Left ventricle myocardium inferior (tissue), 1 donor: ENCODE measurements at places on chromosomes 13 and 19.

DNA sequence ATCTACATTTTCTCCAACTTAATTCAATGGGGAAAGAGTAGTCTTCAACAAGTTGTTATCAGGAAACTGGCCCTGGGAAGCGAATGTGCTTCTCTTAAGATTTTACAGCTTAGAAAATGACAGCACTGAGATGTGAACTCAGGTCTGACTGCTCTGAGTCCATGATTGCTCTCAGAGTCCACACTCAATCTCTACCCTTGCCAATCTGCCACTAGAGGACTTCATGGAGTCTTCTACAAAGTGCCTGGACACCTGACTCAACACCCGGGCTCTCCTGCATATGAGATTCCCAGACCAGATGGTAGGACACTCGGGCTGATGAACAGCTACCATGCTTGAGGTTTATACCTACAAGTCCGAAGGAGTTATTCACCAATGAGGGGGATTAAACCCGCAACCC is 74.8 kb downstream of the ABCC4 start:
- no peak for DNase-seq

- DNase-seq: no peak
These were observed 7.6 kb upstream of the NALCN start for GRCh38 chr13:101423872-101424271.

GRCh38 chr13:43473437-43473836 is 313.3 kb downstream of the ENOX1 start:
- DNase-seq: no peak

GRCh38 chr13:38008636-38009035 is 139.1 kb upstream of the TRPC4 start:
- DNase-seq: no peak

GRCh38 chr13:47215736-47216135 is 318.9 kb upstream of the HTR2A start:
- no peak for DNase-seq

GRCh38 chr19:9885077-9885552 is 50.0 kb downstream of the PIN1 start:
- peak; percentile 41 for DNase-seq

DNA sequence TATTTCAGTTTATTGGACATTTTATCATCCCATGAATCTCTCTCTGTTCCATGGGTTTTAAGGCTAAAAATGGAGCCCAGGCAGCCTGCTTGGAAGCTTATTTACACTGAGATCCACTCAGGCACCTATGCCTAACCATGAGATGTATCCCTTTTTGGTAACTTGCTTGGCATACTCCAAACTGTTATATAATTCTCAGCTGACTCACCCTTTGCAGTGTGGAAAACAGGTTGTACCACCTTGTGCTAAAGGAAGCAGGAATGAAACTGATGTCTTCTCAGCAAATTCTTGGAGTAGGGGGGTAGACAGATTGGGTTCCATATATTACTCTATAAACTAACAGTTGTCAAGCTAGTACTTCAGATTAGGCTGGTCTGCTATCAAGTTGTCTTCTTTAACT is 483.6 kb downstream of the KLF5 start:
- DNase-seq: no peak

DNA sequence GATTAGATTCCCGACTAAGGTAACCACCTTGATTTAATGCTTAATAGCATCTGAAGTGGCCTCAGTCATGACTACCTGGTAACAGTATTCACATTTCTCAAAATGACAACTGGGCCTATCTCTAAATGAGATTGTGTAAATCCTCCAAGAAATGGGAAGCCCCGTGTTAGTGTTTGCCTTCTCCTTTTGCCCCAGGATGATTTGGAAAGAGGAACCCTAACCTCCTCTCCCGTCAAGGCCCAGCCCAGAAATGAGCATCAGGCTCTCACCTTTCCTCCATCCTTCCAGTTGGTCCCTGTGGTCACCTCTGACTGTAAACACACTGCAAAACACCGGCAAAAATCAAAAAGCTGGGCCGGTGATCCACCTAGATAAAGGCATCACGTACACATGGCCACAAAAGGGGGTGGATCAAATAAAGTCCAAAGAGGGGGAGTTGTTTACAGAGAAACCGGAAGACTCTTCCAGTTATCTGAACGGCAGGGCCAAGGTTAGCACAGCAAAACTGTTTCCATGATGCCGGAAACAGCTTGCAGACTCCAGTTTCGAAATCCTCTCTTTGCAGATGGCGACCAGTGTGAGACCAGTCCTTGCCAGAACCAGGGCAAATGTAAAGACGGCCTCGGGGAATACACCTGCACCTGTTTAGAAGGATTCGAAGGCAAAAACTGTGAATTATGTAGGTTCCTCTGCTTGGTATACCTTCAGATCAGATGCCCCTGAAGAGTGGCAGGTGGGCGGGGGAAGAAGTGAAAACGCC is 16.4 kb downstream of the F10 start:
- no peak for DNase-seq

DNA sequence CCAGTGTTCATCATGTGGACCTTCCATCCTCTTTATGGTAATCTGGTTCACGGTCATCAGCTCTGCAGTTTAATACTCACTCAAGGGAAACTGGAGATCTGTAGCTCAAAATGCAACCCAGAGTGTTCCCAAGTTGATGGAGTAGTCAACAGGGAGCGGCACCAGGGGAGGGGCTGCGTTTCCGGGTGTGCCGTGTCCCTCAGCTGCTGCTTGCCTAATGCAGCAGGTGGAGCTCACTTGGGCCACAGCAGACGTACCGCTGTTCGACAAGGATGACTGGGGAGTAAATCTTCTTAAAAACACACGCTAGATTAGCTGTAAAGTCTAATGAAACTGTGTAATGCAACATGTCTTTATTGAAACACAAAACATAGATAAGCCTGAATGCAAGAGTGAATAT is 81.1 kb downstream of the TNFSF13B start:
- DNase-seq: no peak

DNA sequence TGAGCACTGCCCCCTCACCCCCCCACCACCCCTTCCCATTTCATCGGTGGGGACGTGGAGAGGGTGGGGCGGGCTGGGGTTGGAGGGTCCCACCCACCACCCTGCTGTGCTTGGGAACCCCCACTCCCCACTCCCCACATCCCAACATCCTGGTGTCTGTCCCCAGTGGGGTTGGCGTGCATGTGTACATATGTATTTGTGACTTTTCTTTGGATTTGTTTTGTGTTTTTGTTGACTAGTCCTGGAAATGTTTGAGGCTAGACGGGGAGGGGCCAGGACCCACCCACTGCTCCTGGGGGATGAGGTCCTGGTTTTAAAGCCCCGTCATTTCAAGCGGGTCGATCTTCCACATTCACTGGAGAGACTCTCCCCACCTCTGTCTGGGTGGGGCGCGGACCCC is 3.0 kb upstream of the TEKTIP1 start:
- DNase-seq: no peak

DNA sequence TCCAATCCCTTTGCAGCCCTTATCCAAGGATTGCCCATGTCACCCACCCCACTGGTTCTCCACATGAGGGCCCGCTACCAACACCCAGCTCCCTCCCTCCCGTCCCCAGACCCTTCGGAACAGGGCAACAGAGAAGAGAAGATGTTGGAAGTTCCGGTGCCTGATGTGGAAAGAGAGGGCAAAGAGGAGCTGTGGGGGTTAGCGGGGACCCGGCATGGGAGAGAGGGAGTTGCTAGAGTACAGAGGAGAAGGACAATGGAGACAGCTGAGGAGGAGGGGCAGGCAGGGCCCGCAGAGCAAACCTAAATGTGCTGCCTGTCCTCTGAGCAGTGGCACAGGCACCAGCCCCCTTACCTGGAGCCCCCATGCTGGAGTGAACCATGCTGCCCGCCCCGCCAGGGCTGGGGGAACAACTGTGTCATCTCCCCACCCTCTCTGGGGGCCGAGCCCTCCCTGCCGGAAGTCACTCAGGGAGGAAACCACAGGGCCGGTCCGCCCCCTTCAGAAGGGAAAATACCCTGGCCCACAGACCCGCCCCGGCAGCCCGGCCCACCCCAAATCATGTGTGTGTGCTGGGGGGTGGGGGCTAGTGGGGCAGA is at the start of gene POU2F2:
TSS of gene POU2F2 (minus strand) at position 417 of the 599 bp plus-strand sequence. CDS start at position 382, 35 bp downstream.
- peak; percentile 39 for DNase-seq

- DNase-seq: no peak
These were observed 34.4 kb upstream of the GATAD2A start for GRCh38 chr19:19371059-19371458.

DNA sequence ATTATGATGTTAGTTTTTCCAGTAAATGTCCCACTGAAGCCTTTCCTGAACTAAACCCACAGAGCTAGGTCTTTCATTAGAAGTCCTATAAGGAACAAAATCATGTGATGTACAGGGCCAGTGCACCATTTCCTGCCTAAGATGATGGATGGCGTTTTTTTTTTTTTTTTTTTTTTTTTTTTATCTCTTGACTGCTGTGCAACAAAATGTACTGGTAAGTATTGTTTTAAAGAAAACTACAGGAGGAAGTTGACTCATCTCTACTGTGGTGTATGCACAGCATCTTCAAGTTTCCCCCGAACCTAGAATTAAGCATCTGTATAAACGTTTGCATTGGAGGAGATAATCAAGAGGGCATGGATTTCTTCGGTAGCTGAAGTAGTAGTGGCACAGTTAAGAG is 197.5 kb downstream of the NBEA start:
- DNase-seq: no peak

DNA sequence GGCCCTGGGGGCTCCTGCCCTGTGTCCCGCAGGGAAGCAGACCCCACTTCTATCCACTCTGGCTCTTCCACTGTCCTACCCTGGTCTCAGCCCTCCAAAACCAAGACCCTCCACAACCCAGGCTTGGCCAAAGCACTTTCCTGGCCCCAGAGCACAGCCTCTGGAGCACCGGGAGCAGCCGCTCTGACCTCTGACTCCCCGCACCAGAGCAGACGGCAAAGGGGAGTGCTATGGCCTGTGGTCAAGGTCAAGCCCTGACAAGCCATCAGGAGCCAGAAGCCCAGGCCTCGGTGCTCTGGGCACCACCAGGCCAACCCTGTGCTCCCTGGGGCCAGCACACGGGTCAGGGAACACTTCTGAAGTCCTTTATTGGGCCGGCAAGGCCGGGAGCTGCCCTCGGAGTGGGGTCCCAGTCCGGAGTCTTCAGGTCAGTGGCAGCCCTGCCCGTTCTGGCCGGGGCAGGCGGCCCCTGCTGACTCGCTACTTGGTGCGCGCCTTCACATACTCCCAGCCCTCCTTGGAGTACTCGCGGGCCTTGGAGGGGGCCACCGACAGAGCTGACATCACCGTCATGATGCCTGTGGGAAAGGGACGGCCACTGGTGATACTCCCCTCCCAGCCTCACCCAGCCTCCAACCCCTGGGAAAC is 2.1 kb downstream of the MICOS13 start:
- no peak for DNase-seq

GRCh38 chr19:39356647-39357046 is 14.4 kb downstream of the SAMD4B start:
- DNase-seq: no peak

DNA sequence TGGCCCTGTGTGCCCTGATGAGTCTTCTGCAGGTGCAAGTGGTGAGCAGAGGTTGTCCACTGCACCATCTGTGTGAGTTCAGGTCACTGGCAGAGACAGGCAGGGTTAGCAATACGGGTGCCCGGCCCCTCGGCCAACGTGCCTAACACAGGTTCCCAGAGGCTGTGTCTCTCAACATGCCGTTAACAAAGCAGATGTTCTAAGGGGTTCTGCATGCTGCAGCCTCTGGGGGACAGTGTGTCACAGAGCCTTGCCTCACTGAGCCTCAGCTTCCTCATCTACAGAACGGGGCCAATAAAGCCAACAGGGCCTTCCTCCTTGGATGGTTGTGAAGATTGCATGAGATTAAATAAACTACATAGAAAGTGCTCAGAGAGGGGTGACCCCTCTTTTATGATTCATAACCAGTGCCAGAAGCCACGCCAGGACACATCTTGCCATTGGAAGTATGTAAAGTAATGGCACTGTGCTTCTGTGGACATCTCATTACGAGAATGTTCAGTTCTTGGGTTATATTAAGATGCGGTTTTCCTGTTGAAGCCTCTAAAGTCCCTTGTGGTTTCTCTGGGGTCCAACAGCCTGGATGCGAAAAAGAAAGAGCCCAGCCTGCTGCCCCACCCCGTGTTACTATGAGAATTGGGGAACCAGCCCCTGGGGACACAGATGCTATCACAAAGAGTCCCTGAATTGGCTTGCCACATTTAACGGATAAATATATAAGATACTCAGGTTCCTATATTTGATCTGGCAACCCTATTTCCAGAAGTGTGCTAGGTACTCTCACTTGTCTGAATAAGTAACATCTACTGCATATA is 11.2 kb upstream of the ARHGEF18 start:
- DNase-seq: no peak
